Heart left ventricle (tissue), 16 donors: ENCODE measurements at places on chromosomes 3 and 15. TPM values are rescaled to one million over a fixed set of nuclear protein-coding genes. Genes with fewer than 3 reads are reported as not detected.

PLA2G4E gene
- 0.06 TPM for total RNA-seq

SLC22A13 gene
- total RNA-seq: 0.14 TPM

OCA2 gene
- total RNA-seq: not detected

CEMIP gene
- total RNA-seq: 0.49 TPM

FYTTD1 gene
- 93.6 TPM for total RNA-seq

MNS1 gene
- total RNA-seq: 1.5 TPM

OR5K2 gene
- not detected for total RNA-seq

DMXL2 gene
- total RNA-seq: 9.3 TPM

EXD1 gene
- not detected for total RNA-seq

CD200 gene
- total RNA-seq: 0.77 TPM

CFAP91 gene
- 0.62 TPM for total RNA-seq

B3GALNT1 gene
- 70.7 TPM for total RNA-seq

CMTM7 gene
- 2.5 TPM for total RNA-seq

ROBO2 gene
- total RNA-seq: 0.05 TPM

LARP6 gene
- 48.7 TPM for total RNA-seq

CPLX3 gene
- total RNA-seq: 0.14 TPM

LDHAL6B gene
- not detected for total RNA-seq

WDR72 gene
- 0.11 TPM for total RNA-seq

LINGO1 gene
- total RNA-seq: 0.84 TPM

CLPX gene
- 43.8 TPM for total RNA-seq

PLA2G4D gene
- total RNA-seq: not detected

C3orf22 gene
- total RNA-seq: not detected

FRMD5 gene
- 46.7 TPM for total RNA-seq

SHC4 gene
- 2.2 TPM for total RNA-seq

SLC9C1 gene
- 0.75 TPM for total RNA-seq

CTNNB1 gene
- 208 TPM for total RNA-seq

ACP3 gene
- not detected for total RNA-seq

EOMES gene
- 2.1 TPM for total RNA-seq

ZNF501 gene
- total RNA-seq: 3.6 TPM

LRRC2 gene
- total RNA-seq: 147 TPM

ANKRD34C gene
- 1.3 TPM for total RNA-seq

HRG gene
- total RNA-seq: not detected

CYP11A1 gene
- total RNA-seq: 0.61 TPM

PLCH1 gene
- total RNA-seq: 0.09 TPM

PLSCR2 gene
- not detected for total RNA-seq

HIGD2B gene
- 0.23 TPM for total RNA-seq

NMD3 gene
- total RNA-seq: 57.6 TPM

WDR49 gene
- total RNA-seq: 0.86 TPM

SH3GL3 gene
- total RNA-seq: not detected

TPRG1 gene
- 0.13 TPM for total RNA-seq

FANCD2OS gene
- not detected for total RNA-seq

BCL6 gene
- total RNA-seq: 40.5 TPM

COL7A1 gene
- total RNA-seq: 18.9 TPM

MYO5A gene
- 17.0 TPM for total RNA-seq

UBAP1L gene
- 1.9 TPM for total RNA-seq

SCG5 gene
- not detected for total RNA-seq

UTS2B gene
- total RNA-seq: not detected
